ENCODE measurements at places on chromosomes 1 and 21.

- DNase-seq, result no peak
These were observed 10.5 kb upstream of the NASP start for GRCh38 chr1:45573231-45573804.

DNA sequence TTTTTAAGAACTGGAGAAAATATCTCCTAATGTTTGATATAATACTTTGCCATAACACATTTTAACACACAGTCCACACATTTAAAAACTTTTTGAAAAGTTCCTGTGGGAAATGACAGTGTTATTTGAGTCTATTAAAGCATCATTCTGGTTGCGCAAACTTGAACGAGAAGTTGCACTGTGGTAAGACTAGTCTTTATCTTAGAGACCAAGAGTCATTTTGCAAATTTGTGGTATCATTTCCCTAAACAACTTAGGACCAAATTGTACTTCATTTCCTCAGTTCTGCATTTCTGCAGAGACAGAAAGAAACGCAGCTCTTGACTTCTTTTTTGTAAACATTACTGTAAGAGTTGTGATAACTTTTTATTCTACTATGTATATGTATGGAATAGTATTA is at the start of gene RGS18:
RGS18 (plus strand) TSS at position 282 of the 400 bp plus-strand sequence. CDS start 176 bp downstream, outside the sequence.
- DNase-seq, result peak; percentile 84

DNA sequence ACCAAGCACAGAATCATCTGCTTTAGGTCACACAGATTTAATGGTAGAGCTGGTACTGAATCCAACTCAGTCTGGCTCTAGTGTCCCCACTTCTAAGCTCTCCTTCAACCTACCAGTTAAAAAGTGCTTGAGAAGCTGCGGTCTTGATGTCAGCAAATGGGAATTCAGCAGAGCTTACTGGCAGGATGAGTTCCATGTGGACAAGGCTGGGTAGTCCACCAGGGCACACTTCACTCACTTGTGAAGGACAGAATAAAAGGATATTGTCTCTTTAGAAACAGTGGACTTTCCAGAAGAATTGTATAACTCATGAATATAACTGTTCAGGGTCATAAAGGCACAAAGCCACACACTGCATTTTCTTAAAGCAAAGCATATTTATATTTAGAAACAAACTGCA is 35.1 kb upstream of the GUCA2B start:
- DNase-seq, result peak; percentile 4

DNA sequence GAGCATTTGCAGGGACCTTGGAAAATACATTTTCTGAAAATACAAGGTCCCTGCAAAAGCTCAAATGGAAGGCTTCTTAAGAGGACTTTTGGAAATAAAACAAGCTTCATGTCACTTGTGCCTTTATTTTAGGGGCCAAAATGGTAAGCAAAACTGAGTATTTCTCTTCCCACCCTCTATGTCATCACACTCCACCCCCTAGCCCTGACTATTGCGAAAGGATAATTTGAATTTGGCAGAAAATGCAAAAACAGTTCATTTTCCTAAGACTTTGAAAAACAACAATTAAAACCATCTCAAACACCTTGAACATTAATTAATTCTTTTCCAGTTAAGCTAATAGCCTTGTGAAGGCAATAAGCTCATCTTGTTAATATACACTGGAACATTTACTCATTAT is 201.7 kb downstream of the TM2D1 start:
- no peak for DNase-seq

GRCh38 chr1:46300673-46301405 is 2.6 kb downstream of the LRRC41 start:
- no peak for DNase-seq

GRCh38 chr1:61310057-61310456 is 227.7 kb downstream of the NFIA start:
- DNase-seq, result no peak

DNA sequence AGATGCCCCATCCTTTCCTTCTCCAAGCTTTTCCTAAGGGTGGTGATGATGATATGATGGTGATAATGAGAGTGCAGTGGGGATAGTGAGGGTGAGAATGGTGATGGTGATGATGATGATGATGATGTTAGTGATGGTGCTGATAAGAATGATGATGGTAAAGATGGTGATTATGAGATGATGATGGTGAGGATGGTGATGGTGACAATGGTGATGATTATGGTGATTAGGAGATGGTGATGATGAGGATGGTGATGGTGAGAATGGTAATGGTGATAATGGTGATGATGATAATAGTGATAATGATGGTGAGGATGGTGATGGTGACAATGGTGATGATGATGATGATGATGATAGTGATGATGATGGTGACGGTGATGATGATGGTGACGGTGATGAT is 4.0 kb downstream of the BSND start:
- no peak for DNase-seq

- peak; percentile 15 for DNase-seq
These were observed 31.4 kb upstream of the KAZN start for GRCh38 chr1:14567056-14567455.

GRCh38 chr1:214301526-214301925 is 20.6 kb downstream of the SMYD2 start:
- DNase-seq, result no peak

- DNase-seq, result peak; percentile 59
These were observed 22.0 kb upstream of the BCAR3 start for GRCh38 chr1:93703643-93704042.

DNA sequence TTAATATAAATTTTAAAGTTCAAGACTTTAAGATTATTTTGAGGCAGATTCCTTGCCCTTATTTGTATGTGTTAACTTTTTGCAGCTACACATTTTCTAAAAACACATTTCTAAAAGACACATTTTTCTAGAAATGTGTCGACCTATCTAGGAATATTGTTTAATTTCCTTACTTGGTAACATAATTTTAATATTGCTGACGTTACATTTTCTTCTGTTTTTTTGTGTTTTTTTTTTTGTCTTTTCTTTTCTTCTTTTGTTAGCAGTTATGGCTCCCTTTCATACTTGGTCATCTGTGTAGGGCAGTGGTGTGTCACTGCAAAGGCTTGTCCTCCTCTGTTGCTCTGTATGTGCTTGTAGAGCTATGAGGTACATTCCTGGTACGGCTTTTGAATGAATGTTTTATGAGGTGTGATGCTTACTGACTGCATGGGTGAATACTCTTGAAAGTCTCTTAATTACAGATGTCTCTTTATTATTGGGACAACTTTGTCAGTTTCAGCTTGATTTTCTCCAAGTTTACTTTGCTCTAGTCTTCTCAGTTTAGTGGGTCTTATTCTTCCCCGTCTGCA is 30.1 kb downstream of the LRRC8D start:
- no peak for DNase-seq

GRCh38 chr1:87887100-87887499 is 558.4 kb downstream of the LMO4 start:
- no peak for DNase-seq

DNA sequence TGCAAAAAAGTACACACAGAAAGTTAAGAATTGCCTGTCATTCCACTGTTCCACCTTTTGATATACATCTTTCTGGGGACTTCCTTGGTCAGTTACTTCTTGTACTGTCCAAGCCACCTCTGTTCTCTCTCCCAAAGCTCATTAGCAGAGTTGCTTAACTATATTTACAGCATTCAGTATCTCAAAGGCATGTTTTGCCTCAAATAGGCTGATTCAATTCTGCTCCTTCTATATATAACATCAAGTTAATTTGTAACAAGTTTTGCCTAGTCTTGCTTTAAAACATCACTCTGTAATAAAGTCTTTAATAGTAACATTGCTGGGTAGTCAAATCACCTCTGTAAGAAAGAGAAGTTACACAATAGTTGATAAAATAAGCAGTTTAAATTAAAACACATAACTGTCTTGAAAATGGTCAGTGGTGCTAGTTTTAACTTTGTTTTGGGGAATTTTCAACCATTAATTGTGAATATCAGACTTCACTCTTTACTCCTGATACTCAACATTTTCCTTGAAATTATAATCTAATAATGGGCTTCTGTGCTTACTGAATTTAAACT is 35.7 kb downstream of the EDARADD start:
- no peak for DNase-seq

DNA sequence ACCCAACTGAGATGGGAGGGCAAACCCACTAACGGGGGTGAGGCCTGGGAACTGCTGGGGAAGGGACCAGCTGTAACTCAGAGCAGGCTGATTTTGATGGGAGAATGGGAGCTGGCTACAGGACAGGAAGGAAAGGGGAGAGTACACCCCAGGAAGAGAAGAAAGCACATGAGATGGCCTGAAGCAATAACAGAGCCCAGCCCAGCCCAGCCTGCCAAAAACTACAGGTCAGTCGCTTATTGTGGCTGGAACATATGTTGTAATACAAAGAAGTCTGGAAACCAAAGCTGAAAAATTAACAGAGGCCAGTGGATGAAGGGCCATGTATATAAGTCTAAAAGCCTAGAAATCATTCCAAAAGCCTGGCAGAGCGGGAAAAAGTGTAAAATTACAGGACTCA is 1.6 kb downstream of the ITLN2 start:
- DNase-seq, result no peak

- DNase-seq, result no peak
These were observed 40.6 kb upstream of the TSPEAR start for GRCh38 chr21:44751799-44752636.

- DNase-seq, result no peak
These were observed 27.2 kb downstream of the ETNK2 start for GRCh38 chr1:204124639-204125038.

GRCh38 chr21:34004013-34004938 is 69.1 kb upstream of the MRPS6 start:
- no peak for DNase-seq

GRCh38 chr1:35605867-35606182 is 32.7 kb downstream of the TFAP2E start:
- DNase-seq, result no peak

- DNase-seq, result no peak
These were observed 216.5 kb downstream of the NTNG1 start for GRCh38 chr1:107357376-107357775.

- no peak for DNase-seq
These were observed 103.4 kb downstream of the PAX7 start for GRCh38 chr1:18734001-18734400.

DNA sequence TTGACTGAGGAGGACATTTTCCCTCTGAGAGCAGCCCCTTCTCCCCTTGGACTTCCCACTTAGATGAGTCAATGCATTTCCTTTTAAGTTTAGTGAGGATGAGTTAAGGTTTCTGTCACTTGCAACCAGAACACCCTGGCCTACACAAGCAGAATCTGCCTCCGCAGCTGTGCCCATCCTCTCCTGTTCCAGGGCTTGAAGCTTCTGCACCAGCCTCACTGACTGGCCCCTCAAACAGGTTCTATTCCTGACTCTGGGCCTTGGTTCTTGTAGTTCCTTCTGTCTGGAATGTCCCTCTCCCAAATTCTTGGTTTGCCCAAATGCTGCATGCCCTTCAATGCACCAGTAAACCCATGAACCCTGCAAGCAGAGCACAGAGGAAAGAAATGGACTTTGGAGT is 394.4 kb downstream of the PTPRU start:
- DNase-seq, result no peak

DNA sequence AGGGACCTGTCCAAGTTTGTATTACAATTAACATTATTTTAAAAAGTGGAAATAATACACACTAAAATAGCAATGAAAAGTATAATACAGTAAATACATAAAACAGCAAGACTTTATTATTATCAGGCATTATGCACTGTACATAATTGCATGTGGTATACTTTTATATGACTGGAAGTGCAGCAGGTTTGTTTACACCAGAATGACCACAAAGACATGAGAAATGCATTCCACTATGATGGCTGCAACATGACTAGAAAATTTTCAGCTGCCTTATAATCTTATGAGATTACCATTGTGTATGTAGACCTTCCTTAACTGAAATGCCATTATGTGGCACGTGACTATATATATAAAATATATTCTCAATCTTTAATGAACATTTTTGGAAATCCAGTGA is 1699.6 kb downstream of the KCNT2 start:
- no peak for DNase-seq

GRCh38 chr1:9181176-9181906 is 52.4 kb upstream of the GPR157 start:
- DNase-seq, result peak; percentile 72

GRCh38 chr1:17630048-17630830 is 90.7 kb downstream of the ARHGEF10L start:
- peak; percentile 95 for DNase-seq

DNA sequence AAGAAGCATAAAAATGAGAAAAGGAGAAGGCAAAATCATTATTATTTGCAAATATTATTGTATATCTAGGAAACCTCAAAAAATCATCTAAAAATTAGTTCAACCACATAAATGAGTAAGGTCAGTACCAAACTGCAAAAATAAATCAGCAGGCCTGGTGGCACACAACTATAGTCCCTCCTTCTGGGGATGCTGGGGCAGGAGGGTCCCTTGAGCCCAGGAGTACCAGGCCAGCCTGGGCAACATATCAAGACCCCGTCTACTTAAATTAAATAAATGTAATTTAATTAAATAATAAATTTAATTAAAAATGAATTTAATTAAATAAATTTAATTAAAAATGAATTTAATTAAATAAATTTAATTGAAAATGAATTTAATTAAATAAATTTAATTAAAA is 40.3 kb upstream of the TRIM67 start:
- DNase-seq, result no peak

- DNase-seq, result no peak
These were observed 6.4 kb downstream of the UBE2Q1 start for GRCh38 chr1:154552036-154552435.

GRCh38 chr1:211495584-211495983 is 3.6 kb upstream of the RD3 start:
- DNase-seq, result no peak

DNA sequence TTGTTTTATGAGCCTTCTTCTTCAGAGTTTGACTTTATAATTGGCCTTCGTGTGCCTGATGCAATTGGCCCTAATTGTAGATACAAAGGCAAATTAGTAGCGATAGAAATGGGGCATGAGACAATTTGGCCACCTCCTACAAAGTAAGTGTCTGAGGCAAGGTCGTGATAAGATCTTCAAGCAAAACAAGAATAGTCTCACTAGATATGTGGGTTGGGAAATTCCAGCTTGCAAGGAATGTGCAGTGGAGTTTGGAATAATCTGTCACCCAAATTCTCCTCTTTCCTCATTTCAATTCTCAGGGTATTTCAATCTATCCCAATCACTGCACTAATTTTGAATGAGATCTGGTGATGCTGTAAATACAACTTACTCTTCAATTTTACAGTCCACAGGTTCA is 11.4 kb upstream of the TSNAX start:
- DNase-seq, result no peak

DNA sequence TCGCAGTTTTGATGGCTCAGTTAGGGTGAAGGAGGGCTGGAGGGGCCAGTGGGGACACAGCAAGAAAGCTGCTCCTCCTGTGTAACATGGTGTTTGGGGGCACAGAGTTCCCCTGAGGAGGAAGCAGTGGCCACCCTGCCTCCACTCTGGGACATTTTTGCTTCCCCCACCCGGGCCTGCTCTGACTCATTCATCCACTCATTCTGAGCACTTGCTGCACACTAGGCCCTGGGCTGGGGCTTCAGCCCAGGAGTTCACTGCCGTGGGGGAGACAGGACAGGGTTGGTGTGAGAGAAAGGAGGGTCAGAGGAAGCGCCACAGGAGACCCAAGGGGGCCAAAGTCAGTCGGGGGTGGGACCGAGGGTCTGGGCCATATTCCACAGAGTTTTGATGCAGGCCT is 41.4 kb upstream of the ACOT11 start:
- peak; percentile 34 for DNase-seq

GRCh38 chr1:203695116-203695515 is 68.5 kb downstream of the ATP2B4 start:
- DNase-seq, result no peak

GRCh38 chr1:229535230-229535629 is 23.3 kb downstream of the ABCB10 start:
- DNase-seq, result no peak
